Liver (tissue), 10 donors: ENCODE measurements at places on chromosomes 5 and 9.

GRCh38 chr5:136308212-136308795 is 57.0 kb downstream of the TRPC7 start:
- no peak for DNase-seq

- DNase-seq = no peak
Observed at GRCh38 chr5:96177303-96177869, 215.7 kb upstream of the ELL2 start.

DNA sequence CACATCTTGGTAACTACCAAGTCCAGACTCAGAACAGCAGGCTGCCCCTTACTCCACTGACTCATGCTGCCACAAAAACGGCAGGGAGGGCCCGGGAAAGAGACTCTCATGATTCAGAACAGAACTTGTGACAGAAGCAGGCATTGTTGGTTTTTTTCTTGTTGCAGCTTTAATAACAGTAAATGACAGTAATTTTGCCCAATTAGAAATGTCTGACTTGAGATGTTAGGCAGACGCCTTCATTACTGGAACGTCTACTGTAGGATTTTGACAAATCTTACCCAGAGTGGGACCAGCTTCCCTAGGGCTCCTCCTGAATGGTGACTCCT is 77.9 kb downstream of the SEMA5A start:
- no peak for DNase-seq

GRCh38 chr9:95887926-95888497 is 12.5 kb downstream of the ERCC6L2 start:
- no peak for DNase-seq

DNA sequence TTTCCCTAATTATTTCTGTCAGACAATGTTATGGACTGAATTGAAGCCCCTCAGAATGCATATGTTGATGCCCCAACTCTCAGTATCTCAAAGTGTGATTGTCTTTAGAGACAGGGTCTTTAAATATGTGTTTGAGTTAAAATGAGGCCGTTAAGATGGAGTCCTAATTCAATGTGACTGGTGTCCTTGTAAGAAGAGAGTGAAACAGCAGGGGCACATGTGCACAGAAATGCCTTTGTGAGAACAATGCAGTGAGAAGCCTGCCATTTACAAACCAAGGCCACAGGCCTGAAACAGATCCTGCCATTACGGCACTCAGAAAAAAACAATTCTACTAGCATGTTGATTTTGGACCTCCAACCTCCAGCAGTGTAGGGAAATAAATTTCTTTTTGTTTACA is 483.0 kb upstream of the DMAC1 start:
- no peak for DNase-seq

GRCh38 chr9:129495620-129496472 is 125.1 kb downstream of the C9orf50 start:
- peak; percentile 84 for DNase-seq

- DNase-seq = no peak
Observed at GRCh38 chr5:142486581-142486980, 161.8 kb upstream of the SPRY4 start.

DNA sequence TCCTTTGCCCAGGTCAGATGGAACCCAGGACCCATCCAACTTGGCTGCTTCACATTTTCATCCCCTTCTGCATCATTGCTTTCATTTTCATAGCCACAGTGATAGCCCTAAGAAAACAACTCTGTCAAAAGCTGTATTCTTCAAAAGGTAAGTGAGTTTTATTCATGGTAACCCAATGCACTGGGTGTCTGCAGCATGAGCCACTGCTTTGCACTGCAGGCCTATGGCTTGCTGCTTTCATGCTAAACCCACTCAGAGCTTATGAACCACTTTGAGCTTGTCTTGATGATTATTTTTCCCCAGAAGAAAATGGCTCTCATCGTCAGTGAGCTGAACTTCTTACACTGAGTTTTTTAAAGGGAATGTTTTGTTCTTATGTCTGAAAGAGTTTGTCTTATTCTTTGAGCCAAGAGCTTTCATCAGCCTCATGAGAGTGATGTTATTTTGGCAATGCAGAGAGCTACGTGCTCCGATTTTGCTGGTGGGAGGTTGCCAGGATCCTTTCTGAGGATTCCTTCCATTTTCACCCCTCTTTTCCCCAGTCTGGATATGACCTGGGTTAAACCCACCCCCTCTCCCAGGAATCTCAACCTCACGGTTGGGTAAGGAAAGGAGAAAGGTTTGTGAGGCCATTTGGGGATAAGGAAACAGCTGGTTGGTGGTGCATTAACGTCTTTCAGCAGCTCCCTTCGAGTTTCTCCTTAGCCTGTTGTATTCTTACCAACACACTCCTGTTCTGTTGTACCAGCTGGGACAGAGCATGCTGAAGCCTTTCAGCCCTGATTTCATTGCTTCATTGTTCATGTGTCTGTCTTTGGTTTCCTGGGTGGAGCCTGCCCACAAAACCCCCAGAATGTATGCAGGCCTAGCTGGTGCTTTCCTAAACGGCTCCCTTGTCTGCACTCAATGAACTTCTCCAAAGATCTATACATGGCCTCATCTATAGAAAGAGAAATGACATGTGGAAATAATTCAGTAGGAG is 47.6 kb downstream of the PDCD1LG2 start:
- DNase-seq = no peak

DNA sequence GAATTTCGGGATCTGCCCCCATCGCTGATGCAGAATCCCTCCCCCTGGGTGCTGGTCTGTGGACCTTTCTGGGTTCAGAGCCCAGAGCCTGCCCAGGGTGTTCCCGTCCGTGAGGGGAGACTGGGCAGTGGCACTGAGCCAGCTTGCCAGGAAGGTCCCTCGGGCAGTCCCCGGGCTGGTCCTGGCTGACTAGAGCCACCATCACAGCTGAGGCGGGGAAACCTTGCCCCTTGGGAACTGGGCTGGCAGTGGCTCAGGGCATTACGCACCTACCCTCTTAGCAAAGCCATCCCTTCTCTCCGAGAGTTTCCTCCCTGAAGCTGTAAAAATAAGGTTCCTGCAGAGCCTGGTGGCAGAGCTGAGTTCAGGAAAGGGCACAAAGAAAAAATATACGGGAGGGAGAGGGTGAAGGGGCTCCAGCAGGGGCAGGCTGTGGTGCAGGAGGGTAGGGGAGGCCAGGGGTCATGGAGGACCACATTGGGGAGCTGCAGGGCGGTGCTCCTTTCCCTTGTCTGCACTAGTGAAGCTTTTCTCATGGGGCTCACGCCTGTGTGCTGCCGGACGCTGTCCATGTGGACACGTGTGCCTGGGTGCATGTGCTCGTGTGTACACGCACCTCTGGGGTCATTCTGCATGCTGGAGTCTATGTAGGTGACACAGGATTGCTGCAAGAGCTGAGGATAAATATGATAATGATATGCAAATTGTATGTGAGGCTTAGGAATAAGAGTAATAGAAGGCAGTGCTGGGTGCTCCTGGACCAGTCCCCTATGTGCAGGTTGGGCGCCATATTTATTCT is 118.9 kb downstream of the LHX2 start:
- DNase-seq = no peak

- no peak for DNase-seq
Observed at GRCh38 chr5:83589786-83590185, 118.2 kb downstream of the VCAN start.

GRCh38 chr9:136297766-136298735 is 5.8 kb downstream of the CCDC187 start:
- DNase-seq = no peak

DNA sequence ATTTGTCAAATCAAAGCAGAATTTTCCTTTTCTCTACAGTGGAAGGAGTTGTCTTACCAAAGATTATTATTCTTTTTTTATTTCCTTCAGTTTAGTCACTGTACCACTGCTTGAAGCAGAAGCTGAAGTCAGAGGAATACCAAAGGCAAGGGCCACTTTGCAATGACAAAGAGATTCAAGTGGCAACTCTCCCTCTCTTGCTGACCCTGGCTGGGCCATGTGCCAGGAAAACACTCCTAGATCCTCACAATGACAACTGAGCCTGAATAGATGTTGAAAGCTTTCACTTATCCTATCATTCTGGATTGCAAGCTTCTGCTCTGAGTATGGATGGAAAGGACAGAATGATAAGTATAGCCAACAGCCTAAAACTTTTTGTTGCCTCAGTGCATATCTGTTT is 618.3 kb downstream of the NR2F1-AS1 start:
- no peak for DNase-seq
